ENCODE measurements at places on chromosomes 4 and X. TPM values are rescaled to one million over a fixed set of nuclear protein-coding genes. Genes with fewer than 3 reads are reported as not detected.

Gene HELT
- total RNA-seq: not detected

Gene MAGEA6
- not detected for total RNA-seq

Gene RTL9
- 0.51 TPM for total RNA-seq

Gene SLC25A14
- 3.4 TPM for total RNA-seq

Gene DHX15
- 80.8 TPM for total RNA-seq

Gene HTR2C
- total RNA-seq: not detected

Gene SLC2A9
- total RNA-seq: 2.6 TPM

Gene ARMCX6
- 24.2 TPM for total RNA-seq

Gene VSIG1
- total RNA-seq: 0.43 TPM

Gene ADH7
- total RNA-seq: not detected

Gene MAGEB10
- not detected for total RNA-seq

Gene HUWE1
- total RNA-seq: 72.6 TPM

Gene SPP1
- total RNA-seq: 7.8 TPM

Gene MAP7D3
- 17.5 TPM for total RNA-seq

Gene SSX2B
- not detected for total RNA-seq

Gene ZDHHC15
- total RNA-seq: not detected

Gene TCP11X2
- total RNA-seq: not detected

Gene ZAR1
- total RNA-seq: not detected

Gene KCTD8
- total RNA-seq: 0.43 TPM

Gene CCDC110
- 0.93 TPM for total RNA-seq

Gene PDE5A
- total RNA-seq: 20.4 TPM

Gene PABPC1L2B
- total RNA-seq: not detected

Gene LDB2
- 16.0 TPM for total RNA-seq

Gene PRDM5
- 12.1 TPM for total RNA-seq

Gene METTL14
- 12.9 TPM for total RNA-seq

Gene SSX3
- total RNA-seq: not detected

Gene SHOX
- total RNA-seq: not detected

Gene STIM2
- total RNA-seq: 11.1 TPM

Gene PCSK1N
- 3.7 TPM for total RNA-seq

Gene KLHL34
- total RNA-seq: not detected

Gene TCEAL6
- not detected for total RNA-seq

Gene ABCD1
- total RNA-seq: 16.3 TPM
